ENCODE measurements at places on chromosomes 2 and 18. TPM values are rescaled to one million over a fixed set of nuclear protein-coding genes. Genes with fewer than 3 reads are reported as not detected.

CAPN14 gene
- 0.07 TPM for polyA plus RNA-seq

KANSL3 gene
- polyA plus RNA-seq = 15.9 TPM

HSPE1 gene
- polyA plus RNA-seq = 147 TPM

- DNase-seq = no peak
Observed at GRCh38 chr2:160064916-160065315, 2.5 kb upstream of the PLA2R1 start.

DNA sequence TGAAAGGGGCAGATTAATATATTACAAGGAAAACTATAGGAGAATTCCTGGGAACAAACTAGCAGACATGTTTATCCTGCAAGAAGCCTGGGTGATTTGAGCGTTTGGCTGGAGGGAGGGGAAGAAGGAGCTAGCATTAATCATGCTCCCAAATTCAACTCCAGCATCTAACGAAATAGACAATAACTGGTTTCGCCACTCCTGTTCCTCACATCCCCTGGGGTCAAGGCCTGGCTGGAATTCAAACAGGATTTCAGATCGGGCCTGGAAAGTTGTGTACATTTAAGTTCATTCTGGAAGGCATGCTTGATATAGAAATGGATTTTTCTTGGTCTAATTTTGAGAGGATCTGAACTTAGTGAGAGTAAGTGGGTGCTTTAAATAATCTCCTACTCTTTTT lies 126.1 kb upstream of the CTAGE1 start:
- no peak for DNase-seq

DNA sequence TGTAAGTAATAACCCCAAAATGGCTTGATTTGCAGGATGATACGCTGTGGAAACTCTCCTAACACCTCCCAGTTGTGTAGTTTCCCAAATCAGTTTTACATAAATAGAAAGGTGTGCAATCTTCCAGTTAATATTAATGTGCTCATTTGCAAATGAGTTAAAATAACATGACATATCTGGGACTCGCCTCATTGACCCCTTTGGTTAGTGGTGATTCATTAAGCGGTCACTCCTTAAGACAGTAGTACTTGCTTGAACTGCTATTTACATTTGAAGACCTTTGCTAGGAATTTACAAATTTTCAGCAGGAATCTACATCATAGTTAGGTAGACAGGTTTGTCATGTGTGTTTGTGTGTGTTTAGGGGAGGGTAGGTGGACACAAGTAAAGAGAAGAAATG lies 1367.7 kb upstream of the CELF4 start:
- no peak for DNase-seq

DNA sequence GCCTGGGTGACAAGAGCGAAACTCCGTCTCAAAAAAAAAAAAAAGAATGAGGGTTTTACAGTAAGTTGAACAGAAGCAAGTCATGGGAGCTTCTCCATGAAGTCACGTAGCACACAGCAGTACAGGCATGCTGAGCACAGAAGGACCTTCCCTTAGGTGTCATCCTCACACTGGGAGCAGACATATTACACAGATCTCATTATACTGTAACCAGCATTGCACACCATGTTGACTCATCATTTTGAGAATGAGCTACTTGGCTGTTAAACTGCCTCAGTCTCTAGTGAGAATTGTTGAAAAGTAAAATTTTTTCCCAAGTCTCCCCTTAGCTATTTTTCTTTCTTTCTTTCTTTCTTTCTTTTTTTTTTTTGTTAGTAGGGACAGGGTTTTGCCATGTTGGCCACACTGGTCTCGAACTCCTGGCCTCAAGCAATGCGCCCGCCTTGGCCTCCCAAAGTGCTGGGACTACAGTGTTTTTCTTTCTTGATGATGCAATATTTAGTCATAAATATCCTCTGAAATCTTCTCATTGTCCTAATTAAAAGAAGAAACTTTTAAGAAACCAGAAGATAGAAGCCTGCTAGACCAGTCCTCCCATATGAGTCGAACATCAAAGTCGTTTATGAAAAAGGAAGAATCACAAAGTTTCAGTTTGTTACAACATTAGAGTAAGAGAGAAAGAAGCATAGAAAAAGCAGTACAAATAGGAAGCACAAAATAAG lies 37.9 kb upstream of the PPP1CB start:
- DNase-seq = peak; percentile 42

GRCh38 chr2:144154205-144154604 lies 365.7 kb downstream of the ZEB2 start:
- DNase-seq = no peak

DNA sequence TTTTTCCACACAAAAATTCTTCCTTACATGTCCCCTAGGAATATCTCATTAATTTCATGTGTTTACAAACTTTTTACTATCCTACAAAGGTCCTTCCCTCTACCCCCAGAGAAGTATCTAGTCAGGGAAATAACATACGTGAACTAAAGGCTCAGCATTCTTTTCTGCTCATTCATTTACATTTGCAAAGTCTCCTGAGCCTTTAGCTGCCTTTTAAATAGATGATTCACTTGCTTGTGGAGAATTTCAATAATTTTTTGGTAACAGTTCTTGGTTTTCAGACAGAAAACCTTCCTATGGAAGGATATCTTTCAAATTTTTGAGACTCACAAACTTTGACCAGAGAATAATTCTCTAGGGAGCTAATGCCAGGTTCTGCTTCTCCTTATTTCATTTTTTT lies 81.5 kb upstream of the RMDN2 start:
- peak; percentile 80 for DNase-seq

Data from fibroblast of lung (primary cell).